ENCODE measurements at places on chromosomes 12 and 14. TPM values are rescaled to one million over a fixed set of nuclear protein-coding genes. Genes with fewer than 3 reads are reported as not detected.

GRCh38 chr12:25051656-25052195 is 102.8 kb upstream of the BCAT1 start:
- DNase-seq = no peak

GRCh38 chr14:24054646-24055045 is 2.8 kb downstream of the CARMIL3 start:
- DNase-seq = no peak

DNA sequence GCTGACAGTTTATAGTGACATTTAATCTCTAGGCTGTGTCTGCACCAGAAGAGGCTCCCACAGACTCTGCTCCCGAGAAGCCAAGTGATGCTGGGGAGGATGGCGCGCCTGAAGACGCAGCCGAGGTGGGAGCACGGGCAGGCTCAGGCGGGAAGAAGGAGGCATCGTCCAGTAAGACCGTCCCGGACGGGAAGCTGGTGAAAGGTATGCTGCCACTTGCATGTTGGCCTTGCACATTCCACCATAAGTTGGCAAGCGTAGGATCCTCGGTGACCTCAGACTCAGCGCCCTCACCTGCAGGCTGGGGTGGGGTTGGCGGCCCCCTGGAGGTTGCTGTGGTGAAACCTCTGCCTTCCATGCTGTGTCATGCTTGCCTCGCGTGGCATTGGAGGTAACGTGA is 45.6 kb downstream of the SFSWAP start:
- no peak for DNase-seq

- no peak for DNase-seq
These were observed 67.0 kb upstream of the CAND1 start for GRCh38 chr12:67202011-67202677.

DNA sequence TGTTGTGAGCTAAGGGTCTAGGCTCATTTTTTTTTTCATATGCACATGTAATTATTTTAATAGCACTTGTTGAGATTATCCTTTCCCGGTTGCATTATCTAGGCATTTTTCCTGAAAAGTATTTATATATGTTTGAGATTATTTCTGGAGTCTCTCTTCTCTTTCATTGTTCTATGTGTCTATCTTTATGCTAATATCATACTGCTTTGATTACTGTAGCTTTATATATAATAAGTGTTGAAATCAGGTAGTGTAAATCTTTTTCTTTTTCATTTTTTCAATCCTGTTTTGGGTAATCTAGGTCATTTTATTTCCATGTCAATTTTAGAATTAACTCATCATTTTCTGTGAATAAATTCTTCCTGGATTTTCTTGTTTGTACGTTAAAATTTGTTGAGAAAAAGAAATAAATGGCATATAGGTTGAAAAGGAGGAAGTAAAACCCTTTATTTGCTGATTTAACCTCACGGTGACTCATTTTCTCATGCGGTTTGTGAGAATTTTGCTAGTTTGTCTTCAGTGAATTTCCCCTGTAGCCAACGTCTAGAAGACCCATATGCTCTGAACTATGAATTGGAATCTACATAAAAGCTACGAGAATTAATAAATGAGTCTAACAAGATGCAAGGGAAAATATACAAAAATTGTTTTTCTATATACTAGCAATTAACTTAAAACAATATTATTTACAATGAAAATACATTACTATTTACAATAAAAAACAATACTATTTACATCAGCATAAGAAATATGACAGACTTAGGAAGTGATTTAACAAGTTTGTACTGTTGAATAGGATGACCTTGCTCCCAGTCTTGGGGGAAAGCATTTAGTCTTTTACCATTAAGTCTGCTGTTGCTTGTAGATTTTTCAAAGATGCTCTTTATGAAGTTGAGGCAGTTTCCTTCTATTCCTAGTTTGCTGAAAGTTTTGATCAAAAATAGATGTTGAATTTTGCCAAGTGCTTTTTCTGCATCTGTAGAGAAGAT is 105.0 kb downstream of the SNAPC1 start:
- DNase-seq = no peak

- DNase-seq = no peak
These were observed 106.4 kb downstream of the EPS8 start for GRCh38 chr12:15682826-15683225.

DNA sequence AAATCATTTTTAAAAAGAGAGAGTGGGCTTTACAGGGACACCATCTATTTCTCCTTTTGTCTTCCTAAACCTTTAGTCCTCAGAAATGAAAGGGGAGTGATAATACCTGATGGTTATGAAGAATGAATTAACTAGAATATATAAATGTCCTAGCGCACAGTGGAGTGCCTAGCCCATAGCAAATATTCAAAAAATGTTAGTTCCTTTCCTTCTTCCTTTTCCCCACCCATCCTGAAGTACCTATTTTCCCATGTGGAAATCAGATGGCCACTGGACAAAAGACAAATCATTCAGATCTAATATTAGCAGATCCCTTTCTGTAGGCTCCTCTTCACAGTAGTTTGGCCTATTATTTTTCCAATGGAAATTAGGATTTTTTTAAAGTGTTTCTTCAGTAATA is 90.0 kb downstream of the SLC25A21 start:
- DNase-seq = no peak

GRCh38 chr12:96170328-96170727 is 23.8 kb upstream of the ELK3 start:
- no peak for DNase-seq

GRCh38 chr12:30752255-30752654 is 2.5 kb downstream of the CAPRIN2 start:
- DNase-seq = no peak

DNA sequence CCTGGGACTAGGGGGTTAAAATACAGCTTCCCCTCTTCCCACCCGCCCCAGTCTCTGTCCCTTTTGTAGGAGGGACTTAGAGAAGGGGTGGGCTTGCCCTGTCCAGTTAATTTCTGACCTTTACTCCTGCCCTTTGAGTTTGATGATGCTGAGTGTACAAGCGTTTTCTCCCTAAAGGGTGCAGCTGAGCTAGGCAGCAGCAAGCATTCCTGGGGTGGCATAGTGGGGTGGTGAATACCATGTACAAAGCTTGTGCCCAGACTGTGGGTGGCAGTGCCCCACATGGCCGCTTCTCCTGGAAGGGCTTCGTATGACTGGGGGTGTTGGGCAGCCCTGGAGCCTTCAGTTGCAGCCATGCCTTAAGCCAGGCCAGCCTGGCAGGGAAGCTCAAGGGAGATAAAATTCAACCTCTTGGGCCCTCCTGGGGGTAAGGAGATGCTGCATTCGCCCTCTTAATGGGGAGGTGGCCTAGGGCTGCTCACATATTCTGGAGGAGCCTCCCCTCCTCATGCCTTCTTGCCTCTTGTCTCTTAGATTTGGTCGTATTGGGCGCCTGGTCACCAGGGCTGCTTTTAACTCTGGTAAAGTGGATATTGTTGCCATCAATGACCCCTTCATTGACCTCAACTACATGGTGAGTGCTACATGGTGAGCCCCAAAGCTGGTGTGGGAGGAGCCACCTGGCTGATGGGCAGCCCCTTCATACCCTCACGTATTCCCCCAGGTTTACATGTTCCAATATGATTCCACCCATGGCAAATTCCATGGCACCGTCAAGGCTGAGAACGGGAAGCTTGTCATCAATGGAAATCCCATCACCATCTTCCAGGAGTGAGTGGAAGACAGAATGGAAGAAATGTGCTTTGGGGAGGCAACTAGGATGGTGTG is 1.9 kb downstream of the GAPDH start:
- DNase-seq = peak; percentile 64

GRCh38 chr12:8692573-8692972 is 5.2 kb upstream of the RIMKLB start:
- DNase-seq = peak; percentile 28

GRCh38 chr12:131912518-131913274 is 16.4 kb upstream of the PUS1 start:
- DNase-seq = peak; percentile 63

DNA sequence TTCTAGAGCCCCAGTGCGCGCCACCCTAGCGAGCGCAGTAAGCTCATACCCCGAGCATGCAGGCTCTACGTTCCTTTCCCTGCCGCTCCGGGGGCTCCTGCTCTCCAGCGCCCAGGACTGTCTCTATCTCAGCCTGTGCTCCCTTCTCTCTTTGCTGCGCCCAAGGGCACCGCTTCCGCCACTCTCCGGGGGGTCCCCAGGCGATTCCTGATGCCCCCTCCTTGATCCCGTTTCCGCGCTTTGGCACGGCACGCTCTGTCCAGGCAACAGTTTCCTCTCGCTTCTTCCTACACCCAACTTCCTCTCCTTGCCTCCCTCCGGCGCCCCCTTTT is 791 bp downstream of the TMEM233 start:
- no peak for DNase-seq

DNA sequence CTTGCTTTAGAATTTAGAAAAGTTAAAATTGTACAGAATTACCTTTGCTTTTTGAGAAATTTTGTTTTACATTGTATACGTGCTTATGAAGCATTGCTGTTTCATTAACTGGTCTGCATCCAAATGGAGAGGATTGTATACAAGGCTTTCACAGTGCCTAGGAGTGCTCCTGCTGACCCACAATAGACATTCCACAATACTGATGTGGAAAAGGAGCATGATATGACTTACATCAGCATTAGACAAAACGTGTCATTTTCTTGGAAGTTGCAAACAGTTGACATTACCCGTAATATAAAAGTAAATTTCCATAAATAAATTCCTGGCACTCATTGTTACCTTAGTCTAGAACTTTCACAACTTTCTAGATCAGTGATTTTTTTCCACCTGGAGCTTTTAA is 1.9 kb downstream of the PRKD1 start:
- DNase-seq = no peak

GRCh38 chr12:131852551-131853299 is 24.5 kb downstream of the MMP17 start:
- no peak for DNase-seq

DNA sequence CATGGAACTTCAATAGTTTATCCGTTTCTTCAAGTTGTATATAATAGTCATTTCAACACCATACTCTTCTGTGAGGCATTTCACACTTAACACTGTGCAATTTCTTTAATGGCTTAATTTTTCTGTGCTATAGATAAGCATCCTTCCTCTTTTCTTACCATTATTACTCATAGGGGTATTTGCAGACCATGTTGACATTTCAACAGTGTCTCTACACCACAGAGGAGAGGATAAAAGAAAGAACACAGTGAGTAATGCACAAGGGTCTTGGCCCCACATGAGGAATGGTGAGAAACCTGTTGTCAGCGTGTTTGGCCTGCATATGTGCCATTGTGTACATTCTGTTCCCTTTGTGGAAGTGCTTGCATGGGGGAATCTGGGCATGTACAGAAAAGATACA is 421.5 kb upstream of the MDGA2 start:
- no peak for DNase-seq

DNA sequence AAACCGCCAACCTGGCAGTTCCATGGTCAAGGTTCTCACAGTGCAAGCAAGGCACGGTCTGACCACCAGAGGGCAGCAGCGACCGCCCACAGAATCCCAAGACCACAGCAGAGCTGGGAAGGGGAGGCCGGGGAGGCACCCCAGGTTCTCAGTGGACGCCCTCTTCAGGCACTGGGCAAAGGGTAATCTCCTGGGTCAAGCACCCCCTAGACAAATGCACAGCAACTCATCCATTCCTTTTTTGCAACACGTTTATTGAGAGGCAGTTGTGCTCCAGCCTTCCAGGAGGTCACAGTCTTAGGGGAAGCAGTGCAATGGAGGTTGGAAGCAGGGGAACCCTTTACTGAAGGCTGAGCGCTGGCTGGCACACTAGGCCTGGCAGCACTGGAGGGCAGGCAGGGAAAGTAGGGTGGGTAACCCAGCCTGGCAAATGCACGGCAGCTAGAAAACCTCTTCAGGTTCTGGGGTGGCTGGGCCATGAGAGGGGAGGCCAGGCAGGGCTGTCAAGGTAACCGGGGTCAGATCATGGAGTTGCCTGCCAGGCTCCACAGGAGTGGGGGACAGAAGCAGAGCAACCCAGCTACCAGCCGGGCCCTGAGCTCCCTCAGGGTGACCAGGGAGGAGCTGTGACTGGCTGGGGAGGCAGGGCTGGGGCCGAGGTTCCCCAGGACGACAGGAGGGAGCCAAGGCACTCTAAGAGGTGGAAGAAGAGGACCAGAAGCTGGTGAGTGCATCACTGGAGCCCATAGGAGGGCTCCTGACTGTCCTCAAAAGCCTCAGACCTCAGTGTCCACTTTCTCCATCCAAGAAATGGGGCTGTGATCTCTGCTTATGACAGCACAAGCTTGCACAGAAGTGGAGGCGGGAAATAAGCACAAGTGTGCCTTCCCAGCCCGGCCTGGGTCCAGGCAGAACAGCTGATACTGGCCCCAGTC is 1.8 kb upstream of the RHOF start:
- DNase-seq = peak; percentile 95

- no peak for DNase-seq
These were observed 178.8 kb upstream of the MYL2 start for GRCh38 chr12:111099186-111099585.

Gene LRRC10
- total RNA-seq = not detected

Gene PCED1B
- 1.5 TPM for total RNA-seq

Gene WNT5B
- total RNA-seq = 0.53 TPM

Gene CD163L1
- total RNA-seq = not detected

Gene RNASE8
- total RNA-seq = not detected

Gene TCL1B
- total RNA-seq = not detected

Gene IQSEC3
- total RNA-seq = 0.53 TPM

Gene CCDC196
- not detected for total RNA-seq

Gene NDUFA12
- total RNA-seq = 15.1 TPM

Gene NGB
- total RNA-seq = not detected

Gene EPYC
- total RNA-seq = not detected

Gene RHOJ
- total RNA-seq = 12.9 TPM

Gene NOS1
- total RNA-seq = 0.21 TPM
